Activated CD4-positive, alpha-beta T cell treated with anti-CD3 and anti-CD28 coated beads, Interleukin-2, amount 10 ng/mL, durations not matched to agents 7 days and 5 days (primary cell): ENCODE measurements at places on chromosomes 11 and 22.
A peak's percentile ranks its signal among the peaks of the same experiment; 100 is the strongest.

GRCh38 chr22:37488337-37489135 is 2.4 kb upstream of the MFNG start:
- no peak for DNase-seq

DNA sequence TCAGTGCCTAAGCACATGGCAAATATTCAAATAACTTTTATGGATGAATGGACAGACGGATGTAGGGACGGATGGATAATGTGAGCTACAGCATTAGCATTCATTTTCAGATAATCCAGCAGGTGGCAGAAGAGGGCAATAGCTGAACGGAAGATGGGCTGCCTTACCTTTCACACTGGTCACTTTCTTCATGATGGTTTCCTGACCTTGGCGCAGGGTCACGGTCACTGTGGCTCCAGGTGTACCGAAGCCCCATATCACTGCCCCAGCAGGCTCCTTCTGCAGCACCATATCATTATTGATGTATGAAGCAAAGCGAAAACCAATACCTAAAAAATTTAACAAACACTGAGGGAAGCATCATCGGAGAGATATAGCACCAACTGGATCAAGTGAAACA is 4.3 kb downstream of the SIAE start:
- peak; percentile 60 for DNase-seq

- no peak for DNase-seq
These were observed 608.1 kb upstream of the CADM1 start for GRCh38 chr11:116112087-116112935.

GRCh38 chr11:94133752-94134151 is 5.1 kb downstream of the PANX1 start:
- no peak for DNase-seq

DNA sequence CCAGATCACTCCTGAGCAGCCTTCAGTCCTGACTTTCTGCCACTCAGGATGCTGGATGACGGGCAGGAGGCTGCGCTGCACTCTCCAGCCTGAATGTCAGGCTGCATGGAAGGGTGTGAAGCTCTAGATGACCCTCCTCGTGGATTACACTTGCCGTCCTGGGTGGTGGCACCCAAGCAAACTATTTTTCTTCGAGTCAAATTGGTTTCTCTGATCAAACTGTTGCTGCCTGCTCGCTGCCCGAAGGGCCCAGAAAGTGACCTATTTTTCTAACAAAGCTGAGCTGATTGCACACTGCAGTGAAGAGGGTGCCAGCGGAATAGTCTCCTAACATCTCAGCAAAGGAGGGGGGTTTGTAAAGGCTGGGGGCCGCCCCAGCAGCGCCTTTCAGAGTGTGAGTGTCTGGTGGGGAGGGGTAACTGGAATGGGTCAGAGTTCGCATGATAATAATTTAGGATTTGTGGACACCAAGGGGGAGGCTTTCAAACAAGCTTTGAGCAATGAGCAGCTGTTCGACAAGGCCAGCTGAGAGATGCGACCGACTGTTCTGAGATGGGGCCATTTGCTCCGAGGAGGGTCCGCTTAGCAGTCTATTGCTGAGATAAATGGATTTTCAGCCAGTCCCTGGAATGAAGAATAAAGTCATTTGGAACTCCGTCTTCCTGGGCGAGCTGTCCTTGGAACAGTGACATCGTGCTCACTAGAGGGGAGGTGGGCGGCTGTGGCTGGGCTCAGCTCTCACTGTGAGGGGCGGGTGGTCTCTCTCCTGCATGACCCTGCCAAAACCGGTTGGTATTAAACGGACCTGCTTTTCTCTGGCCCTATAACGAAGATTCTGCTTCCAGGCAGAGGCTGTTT is 537.6 kb downstream of the BRD1 start:
- no peak for DNase-seq

DNA sequence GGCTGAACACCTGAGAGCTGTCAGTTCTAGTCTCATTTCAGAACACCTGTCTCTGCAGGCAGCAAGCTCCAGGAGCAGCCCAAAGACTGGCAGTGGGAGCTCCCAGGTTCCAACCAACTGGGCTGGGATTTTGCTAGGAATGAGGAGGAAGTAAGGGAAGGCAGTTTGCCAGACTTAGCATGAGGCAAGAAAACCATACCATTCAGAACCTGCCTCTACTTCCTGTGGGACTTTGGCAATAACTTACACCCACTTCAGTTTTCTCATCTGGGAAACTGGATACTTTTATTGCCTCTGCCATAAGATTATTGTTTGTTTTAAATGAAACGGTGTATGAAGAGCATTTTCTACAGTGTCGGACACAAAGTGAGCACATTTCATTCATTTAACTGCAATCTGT is 363.7 kb upstream of the ISX start:
- DNase-seq: no peak

- DNase-seq: no peak
These were observed 72.1 kb downstream of the BARX2 start for GRCh38 chr11:129447654-129448239.

GRCh38 chr11:119237515-119237914 is 31.4 kb downstream of the CBL start:
- DNase-seq: no peak

DNA sequence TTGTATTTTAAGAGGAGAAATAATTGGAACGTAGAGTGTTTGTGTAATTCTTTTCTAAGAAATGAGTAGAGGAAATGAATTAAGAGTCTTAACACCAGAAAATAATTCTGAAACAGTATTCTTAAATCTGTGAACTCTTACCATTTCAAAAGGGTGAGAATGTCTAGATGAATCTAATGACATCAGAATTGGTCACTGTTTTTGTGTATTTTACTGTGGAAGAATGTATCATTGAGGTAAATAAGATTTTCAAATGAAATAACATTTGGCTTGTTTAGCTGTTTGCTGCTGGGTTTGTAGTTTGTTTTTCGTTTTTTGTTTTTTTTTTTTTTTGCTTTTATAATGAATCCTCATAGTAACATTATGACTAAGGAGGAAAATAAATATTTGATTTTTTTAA is 97.6 kb downstream of the EMSY start:
- DNase-seq: no peak

DNA sequence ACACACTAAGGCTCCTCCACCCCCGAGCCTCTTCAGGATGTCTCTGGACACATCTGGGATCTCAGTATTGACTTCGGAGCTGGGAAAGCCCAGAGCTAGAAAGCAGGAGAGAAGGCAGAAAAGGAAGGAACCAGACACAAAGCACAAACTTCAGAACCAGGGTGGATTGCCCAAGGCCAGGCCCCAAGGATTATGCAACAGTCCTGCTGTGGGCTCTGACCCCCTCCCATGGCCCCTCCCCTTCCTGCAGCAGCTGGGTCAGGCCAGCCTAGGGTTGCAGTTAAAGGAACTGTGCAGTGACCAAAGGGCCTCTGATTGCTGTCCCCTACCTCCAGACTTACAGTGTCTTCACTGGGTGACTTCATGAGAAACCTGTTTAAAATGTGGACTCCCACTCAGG is 5.3 kb downstream of the KCNE3 start:
- no peak for DNase-seq
